HTR-8/SVneo (cell line): ENCODE measurements at places on chromosomes 16 and 17.

GRCh38 chr16:82138478-82139285, 31.3 kb downstream of the MPHOSPH6 start:
- no peak for DNase-seq

DNA sequence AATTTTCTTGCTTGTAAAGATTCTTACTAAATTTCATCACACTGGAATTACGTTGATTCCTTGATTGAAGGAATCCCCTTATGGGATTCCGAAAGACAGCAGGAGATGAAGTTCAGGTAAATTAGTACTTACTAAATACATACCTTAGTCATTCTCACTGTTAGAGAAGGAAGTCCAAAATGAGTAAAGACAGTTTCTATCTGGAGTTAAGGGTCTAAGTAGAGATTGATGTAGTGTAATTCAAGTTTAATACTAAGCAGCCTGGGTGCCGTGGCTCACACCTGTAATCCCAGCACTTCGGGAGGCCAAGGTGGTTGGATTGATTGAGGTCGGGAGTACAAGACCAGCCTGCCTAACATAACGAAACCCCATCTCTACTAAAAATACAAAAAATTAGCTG, 9.6 kb downstream of the DDX42 start:
- no peak for DNase-seq

GRCh38 chr17:74024871-74025531, 178.5 kb upstream of the RPL38 start:
- no peak for DNase-seq

GRCh38 chr17:7083592-7083991, 3.5 kb upstream of the CLEC10A start:
- DNase-seq, result no peak

GRCh38 chr17:47949197-47949759, 7.9 kb downstream of the PNPO start:
- peak; percentile 87 for DNase-seq

GRCh38 chr16:29925105-29925756, 795 bp downstream of the KCTD13 start:
- DNase-seq, result no peak

DNA sequence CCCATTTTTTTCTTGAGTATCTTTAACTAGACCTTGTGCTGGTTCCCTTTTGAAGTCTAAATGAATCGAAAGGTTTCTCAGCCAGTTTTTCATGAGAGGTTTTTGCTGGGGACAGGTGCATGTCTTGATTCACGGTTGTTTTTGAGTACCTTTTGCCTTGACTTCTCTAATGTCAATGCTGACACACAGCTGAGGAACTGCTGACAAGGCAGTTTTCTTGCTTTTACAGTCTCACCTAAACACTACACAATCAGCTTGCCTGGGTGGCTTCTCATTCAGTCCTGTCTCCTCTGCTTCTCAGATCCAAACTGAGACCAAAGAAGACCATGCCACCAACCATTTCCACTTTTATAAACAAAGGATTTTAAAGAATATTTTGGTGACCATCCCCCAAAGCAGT, 7.1 kb downstream of the OR3A3 start:
- no peak for DNase-seq

GRCh38 chr17:17693253-17694168, 12.3 kb downstream of the RAI1 start:
- DNase-seq, result no peak

GRCh38 chr16:27445502-27446175, 43.7 kb downstream of the IL21R start:
- DNase-seq, result no peak

DNA sequence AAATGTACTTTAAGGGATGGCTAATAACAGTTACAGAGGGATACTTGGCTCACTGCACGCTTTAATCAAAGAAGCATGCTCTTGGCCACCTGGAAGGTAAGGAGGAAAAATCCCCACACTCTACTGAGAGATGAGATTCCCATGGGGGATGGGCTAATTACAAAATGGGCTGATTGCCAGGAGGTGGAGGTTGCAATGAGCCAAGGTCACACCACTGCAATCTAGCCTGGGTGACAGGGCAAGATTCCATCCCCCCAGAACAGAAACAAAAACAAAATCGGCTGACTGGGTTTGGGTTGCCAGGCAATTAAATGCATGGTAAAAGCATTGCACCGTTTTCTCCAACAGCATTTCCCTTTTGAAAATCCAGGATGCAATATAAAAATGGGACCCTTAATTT, 18.0 kb downstream of the N4BP1 start:
- DNase-seq, result no peak

GRCh38 chr17:31815212-31815730, 43.8 kb downstream of the COPRS start:
- DNase-seq, result no peak

- no peak for DNase-seq
Observed at GRCh38 chr17:10666906-10667305, 9.8 kb upstream of the MYH3 start.

GRCh38 chr16:89897204-89897603, 21.5 kb upstream of the MC1R start:
- DNase-seq, result no peak

- DNase-seq, result no peak
Observed at GRCh38 chr16:17556276-17557052, 85.7 kb upstream of the XYLT1 start.

DNA sequence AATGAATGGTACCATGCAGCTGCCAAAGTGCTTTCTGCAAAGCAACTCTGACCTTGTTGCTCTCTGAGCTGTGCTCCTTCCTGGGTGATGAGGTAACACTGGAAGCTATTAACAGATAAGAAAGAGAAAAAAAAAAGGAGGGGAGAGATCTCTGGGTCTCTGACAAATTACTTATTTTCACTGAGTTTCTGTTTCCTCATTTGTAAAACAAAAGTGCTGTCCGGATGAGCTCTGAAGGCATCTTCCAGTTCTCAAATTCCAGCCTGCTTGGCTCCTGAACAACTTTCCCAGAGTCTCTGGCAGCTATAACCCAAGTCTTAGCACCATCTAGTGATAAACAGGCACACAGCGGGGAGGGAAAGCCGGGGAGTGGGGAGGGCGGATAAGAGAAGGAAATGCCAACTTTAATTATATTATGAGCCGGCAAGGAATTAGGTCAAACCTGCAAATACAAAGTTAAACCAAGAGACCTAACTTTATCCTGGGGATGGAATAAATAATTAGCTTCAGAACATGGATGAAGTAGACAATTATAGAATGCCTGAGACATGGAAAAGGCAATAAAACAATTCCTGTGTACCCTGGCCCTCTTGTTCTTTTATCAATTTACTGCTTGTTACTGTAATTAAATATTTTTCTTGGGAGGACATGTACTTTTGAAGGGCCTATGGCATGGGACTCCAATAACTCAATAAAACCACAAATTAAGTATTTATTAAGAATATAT, 61.3 kb upstream of the KIFC3 start:
- DNase-seq, result peak; percentile 81
